Left forelimb (tissue), 1 donor: ENCODE measurements at places on chromosomes 5 and 9.

- no peak for DNase-seq
Observed at GRCh38 chr5:36058776-36059175, 7.9 kb downstream of the UGT3A2 start.

- no peak for DNase-seq
Observed at GRCh38 chr5:81533629-81534405, 139.9 kb upstream of the ACOT12 start.

DNA sequence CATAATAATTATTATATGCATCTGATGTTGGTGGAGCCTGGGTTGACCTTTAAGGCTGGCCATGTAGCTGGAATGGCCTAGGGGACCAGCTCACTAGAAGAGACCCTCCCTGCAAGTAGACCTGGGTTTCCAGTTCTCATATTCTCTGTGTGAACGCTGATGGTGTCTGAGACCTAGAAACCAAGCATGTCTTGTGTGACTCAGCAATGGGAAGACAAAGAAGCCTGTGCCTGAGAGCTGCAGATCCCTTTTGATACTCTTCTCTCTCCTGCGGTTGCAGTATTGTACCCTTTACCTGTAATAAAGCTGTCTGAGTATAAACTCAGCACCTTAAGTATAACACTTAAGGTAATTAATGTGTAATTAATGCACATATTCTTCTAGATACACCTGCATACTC is 22.2 kb downstream of the C9orf152 start:
- DNase-seq, result no peak

DNA sequence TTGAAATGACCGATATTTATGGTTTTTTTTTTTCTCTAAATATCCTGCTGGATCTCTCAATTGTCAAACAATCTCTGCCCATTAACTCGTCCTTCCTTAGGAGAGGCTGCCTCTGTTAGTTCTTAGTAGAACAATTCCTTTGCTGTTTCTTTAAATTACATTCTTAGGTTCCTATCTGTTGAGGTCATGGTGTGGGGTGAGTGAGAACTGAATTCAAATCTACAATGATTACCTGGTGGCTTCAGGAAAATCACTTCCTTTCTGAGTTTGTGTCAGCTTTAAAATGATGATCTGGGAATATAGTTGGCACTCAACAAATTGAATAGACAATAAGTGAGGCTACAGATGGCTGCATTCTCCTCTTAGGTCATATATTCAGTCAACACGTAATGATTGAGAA is 82.1 kb upstream of the TNFSF8 start:
- no peak for DNase-seq
